Stimulated activated CD4-positive, alpha-beta T cell treated with anti-CD3 and anti-CD28 coated beads, Interleukin-2, amount 100 ng/mL, for 48 hours (primary cell): ENCODE measurements at places on chromosomes 1 and 21.

DNA sequence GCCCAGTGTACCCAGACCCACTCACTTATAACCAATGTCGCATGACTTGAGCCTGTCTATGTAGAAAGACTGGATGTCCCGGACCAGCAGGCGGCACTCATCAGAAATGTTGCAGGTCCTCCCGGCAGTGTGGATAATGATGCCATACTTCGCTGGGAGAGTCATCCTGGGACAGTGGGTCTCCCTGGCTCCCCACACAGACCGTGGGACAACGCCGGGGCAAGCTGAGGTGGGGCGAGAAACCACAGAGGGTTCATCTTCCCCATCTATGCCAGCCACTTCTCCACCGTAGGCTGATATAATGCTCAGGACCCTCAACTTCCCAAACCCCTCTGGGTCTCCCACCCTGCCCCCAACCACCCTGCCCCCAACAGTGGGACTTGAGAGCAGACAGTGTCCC lies 8.3 kb downstream of the PGLYRP4 start:
- DNase-seq = no peak

DNA sequence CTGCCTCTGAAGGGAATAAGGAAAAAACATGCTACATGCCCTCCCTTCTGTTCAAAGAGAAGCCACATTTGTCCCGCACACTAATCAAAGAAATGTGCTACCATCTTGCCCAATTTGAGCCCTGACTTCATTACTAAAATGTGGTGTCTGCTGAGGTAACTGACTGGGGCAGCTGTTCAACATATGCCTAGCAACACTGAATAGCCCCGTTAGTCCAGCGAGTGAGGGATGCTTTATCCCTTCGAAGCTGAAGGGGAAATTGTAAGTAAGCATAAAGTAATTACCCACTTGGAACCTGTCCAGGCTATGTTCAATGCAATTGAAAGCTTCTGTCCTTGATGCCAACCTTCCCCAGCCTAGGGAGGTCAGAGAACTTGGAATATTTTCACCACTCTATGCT lies 310.6 kb downstream of the SEC16B start:
- DNase-seq = no peak

GRCh38 chr1:6239213-6239752 lies 3.5 kb upstream of the ICMT start:
- no peak for DNase-seq

GRCh38 chr1:230504310-230504709 lies 78.2 kb upstream of the PGBD5 start:
- no peak for DNase-seq

DNA sequence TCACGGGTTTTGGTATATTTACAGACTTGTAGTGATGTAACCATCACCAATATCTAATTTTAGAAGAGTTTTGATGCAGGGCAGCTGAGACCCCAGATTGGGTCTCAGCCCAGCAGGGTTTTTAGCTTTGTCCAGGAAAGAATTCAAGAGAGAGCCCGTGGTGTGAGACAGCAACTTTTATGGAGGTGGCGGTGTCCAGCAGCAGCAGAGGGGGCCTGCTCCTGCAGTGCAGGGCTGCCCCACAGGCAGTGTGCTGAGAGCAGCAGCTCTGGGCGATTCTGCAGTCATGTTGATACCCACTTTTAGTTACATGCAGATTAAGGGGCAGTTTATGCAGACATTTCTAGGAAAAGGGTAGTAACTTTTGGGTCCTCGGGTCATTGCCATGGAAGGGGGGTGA lies 1.8 kb upstream of the EPHX1 start:
- DNase-seq = no peak

- DNase-seq = no peak
Observed at GRCh38 chr1:229281339-229281926, 10.5 kb downstream of the RAB4A start.

DNA sequence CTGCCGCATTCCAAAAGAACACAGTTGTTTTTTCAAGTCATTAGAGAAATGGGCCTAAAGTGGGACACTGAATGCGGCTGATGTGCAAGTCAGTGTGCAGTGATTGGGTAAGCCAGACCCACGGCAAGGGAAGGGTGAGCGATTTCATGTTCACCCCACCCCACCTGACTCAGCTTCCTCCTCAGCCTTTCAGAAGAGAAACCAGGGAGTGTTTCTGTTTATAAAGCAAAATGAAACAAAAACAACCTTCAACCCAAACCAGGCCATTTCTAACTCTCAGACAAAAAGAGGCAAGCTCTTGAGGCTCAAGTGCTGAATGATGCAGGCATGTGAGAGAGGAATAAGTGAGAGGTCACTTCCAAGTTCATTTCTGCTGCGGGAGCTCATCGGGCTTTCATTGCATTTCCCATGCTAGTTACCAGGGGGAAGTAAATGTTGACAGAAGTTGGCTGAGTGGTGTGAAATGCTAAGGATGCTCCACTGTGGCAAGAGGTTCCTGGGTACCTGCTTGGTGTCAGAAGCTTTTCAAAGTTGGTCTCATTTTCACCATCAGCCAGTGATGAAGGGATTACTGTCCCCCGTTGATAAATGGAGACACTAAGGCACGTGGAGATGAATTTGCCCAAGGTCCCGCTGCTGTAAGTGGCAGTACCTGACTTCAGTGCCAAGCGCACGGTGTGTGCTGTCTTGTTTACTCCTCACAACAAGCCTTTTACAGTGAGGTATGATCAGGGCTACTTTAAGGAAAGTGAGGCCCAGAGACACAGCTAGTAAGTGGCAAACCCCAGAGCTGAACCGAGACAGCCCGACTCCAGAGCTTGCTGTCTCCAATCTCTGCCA lies 29.1 kb downstream of the STPG1 start:
- no peak for DNase-seq

DNA sequence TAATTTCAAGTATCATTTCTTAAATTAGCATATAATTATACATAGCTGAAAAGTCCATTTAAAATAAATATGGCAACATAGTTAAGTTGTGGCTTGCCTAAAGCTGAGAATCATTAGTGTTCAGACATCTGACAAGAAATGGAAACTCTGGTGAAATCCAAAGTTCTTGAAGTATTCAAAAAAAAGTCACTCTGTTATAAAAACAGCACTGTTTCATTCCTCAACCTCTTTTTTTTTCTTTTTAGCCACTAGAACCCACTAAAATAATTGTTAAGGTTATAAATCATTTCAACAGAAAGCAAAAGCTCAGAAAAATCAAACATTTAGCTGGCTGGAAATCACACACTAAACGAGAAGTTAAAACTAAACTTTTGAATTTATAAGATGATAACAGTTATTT lies 476.7 kb downstream of the LTN1 start:
- DNase-seq = no peak

DNA sequence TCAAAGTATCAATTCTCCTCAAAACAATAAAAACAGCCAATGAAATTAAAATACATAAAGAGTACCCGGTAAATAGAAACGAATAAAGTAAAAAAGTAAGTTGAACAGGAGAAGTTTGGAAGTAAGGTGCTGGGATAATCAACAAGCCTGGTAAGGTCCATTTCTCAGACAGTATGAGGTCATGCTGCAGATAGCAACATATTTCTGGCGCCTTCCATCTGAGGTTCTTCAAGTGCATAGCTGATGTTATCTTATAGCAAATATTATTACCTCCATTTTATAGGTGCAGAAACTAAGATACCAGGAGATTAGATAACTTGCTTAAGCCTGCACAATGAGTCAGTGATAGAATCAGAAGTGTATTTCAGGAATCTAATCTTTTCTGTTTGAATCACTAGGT lies 23.7 kb upstream of the CEP350 start:
- DNase-seq = no peak

DNA sequence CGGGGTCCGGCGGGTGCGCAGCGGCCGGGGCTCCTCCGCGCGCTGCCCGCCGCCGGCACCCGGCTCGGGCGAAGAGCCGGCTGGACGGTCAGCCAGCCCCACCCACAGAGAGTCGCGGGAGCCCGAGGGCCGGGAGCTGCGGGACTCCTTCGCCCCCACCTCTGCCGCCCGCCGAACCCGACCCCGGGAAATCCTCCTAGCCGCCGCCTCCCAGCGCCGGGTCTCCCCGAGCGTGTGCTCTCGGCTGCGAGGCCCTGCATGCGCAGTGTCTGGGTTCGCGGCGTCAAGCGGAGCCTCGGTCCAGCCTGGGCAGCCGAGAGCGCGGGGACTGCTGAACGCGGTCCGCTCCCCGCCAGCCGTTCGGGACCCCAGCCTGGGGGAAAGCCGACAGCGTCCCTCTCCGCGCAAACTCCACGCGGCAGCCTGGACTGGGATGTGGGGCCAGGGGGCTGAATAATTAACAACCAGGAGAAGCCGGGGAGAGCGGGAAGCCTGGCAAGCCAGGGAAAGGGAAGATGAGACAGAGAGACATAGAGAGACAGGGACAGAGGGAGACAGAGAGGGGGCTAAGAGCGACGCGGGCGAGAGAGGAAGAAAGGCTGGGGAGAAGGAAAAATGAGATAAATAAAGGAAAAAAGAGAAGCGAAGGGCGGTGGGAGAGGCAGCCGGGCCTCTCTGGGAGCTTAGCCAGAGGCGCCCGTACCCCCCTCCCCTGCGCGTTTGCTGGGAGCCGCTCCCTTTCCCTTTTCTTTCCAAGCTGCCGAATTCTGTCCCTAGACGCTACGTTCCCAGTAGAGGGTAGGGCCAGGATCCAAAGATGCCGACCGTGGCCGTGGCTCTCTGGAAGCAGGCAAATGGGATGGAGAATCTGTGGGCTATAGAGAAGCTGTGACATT lies 64.2 kb downstream of the MEF2D start:
- no peak for DNase-seq

- DNase-seq = no peak
Observed at GRCh38 chr1:207813512-207813881, 61.6 kb downstream of the CD46 start.

- no peak for DNase-seq
Observed at GRCh38 chr1:5616366-5617178, 375.7 kb downstream of the NPHP4 start.
